ENCODE measurements at places on chromosomes 1 and 21.

DNA sequence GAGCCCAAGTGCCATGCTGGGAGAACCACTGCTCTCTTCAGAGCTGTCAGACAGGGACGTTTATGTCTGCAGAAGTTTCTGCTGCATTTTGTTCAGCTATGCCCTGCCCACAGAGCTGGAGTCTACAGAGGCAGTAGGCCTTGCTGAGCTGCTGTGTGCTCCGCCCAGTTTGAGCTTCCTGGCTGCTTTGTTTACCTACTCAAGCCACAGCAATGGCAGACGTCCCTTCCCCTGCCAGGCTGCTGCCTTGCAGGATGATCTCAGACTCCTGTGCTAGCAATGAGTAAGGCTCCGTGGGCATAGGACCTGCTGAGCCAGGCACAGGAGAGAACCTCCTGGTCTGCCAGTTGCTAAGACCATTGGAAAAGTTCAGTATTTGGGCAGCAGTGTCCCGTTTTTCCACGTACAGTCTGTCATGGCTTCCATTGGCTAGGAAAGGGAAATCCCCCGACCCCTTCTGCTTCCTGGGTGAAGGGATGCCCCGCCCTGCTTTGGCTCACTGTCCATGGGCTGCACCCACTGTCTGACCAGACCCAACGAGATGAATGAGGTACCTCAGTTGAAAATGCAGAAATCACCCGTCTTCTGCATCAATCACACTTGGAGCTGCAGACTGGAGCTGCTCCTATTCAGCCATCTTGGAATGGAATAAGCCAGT is 31.9 kb downstream of the CYP4B1 start:
- DNase-seq: no peak

- DNase-seq: no peak
Measured at GRCh38 chr21:16070207-16070651, 340.4 kb downstream of the USP25 start.

- DNase-seq: no peak
Measured at GRCh38 chr1:198359024-198359653, 181.3 kb downstream of the ATP6V1G3 start.

DNA sequence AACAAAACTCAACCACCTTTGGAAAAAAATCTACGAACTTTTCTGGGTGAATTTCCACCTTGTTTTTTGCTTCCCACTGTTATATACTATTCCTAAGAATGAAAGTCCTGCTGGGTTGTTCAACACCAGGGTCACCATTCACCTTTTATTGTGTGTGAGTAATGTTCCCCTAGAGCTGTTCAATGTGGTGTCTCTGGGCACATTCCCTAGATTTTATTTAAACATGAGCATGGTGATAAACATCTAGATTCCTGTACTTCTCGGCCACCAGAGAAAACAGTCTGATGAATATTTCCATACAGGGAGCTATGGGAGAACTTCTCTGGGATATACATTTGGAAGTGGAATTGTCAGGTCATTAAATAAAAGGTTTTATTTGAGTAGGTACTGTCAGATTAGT is 13.0 kb downstream of the FMN2 start:
- no peak for DNase-seq

- DNase-seq: no peak
Measured at GRCh38 chr1:113453771-113454083, 63.4 kb downstream of the MAGI3 start.

Measured in CD4-positive, alpha-beta T cell treated with Interleukin-6 for 4 hours (primary cell).